Activated CD4-positive, alpha-beta T cell treated with anti-CD3 and anti-CD28 coated beads, Interleukin-2, Interleukin-6, amounts not matched to agents 100 ng/mL and 50 ng/mL, durations not matched to agents 16 hours and 8 hours (primary cell): ENCODE measurements at places on chromosomes 2 and 18.

GRCh38 chr2:109331896-109332848 lies 203.2 kb downstream of the SH3RF3 start:
- DNase-seq = peak; percentile 46

- DNase-seq = no peak
These were observed 2.2 kb downstream of the BOD1L2 start for GRCh38 chr18:57149051-57149450.

GRCh38 chr2:120715941-120716340 lies 19.7 kb upstream of the GLI2 start:
- DNase-seq = no peak

GRCh38 chr2:30869988-30870387 lies 62.7 kb upstream of the CAPN13 start:
- DNase-seq = no peak

DNA sequence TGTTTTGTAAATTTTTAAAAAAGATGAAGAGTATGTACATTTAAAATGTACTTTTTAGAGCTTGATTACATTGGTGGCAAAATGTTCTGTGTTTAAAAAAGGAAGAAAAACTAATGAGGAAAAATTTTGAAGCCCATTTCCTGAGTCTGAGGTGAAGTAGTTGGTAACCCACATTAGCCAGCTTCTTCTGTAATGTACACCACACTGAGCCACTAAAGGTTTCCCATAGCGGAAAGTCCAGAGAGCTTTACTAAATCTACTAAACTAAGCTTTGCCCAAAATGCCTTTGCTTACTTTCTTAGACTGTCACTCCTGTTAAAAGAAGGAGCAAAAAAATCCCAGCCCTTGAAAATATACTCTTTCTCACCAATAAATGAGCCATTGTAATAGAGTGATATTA lies 804.8 kb upstream of the ZEB2 start:
- no peak for DNase-seq

GRCh38 chr2:107068069-107068916 lies 182.3 kb upstream of the ST6GAL2 start:
- DNase-seq = no peak

DNA sequence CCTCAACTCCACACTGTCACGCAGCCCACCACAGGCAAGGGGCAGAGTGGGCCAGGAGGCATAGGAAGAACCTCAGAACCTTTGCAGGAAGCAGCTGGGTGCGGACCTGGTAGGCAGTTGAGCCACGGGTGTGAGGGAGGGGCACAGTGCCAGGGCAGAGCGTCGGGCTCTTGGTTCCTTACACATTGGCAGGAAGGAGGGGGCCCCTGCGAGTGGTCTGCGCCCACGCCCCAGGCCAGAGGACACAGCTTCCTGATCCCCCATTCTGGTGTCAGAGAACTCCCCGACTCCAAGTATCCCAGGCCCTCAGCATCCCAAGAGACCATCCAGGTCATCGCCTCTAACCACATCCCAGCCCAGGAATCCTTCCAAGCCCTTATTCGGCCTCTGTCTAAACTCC lies 61.5 kb downstream of the TNS1 start:
- DNase-seq = no peak

GRCh38 chr2:43302182-43302960 lies 76.0 kb upstream of the ZFP36L2 start:
- no peak for DNase-seq

- DNase-seq = no peak
These were observed 140.2 kb upstream of the ETAA1 start for GRCh38 chr2:67256892-67257291.

DNA sequence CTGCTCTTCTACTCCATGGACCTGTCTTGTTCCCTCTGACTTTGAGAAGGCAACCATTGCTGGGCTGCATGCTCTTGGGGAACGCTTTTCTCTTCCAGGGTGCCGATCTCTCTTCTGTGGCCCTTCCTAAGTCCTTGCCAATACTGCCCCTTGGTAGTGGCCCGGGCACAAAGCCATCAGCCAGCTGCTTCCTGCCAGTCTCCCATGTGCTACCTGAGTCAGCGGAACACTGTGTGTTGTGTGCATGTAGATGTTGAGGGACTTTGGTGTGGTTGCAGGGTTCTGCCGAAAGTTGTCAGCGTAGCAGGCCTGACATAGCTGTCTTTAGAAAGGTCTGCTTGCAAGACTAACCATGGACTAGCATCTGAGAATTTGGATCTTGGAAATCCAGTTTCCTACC lies 35.4 kb downstream of the MGAT5 start:
- peak; percentile 28 for DNase-seq

- DNase-seq = no peak
These were observed 28.2 kb upstream of the IMPA2 start for GRCh38 chr18:11953113-11953512.

DNA sequence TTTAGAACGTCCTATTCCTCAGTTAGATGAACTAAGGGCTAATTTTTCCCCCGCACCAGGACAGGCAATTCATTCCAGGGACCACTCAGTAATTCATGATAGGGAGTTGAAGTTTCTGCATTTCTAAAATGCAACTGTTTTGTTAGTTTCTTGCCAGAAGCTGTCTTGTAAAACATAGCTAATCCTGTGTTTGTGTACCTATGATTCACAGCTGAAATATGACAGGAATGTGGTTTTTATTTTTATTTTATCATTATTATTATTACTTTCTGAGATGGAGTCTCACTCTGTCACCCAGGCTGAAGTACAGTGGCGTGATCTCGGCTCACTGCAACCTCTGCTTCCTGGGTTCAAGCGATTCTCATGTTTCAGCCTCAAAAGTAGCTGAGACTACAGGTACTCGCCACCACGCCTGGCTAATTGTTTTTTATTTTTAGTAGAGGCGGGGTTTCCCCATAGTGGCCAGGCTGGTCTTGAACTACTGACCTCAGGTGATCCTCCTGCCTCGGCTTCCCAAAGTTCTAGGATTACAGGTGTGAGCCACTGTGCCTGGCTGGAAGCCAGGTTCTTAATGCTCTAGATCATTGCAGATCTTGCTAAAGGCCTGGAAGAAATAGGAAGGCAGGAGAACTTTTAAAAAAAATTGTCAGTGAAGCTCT lies 154.8 kb upstream of the FHL2 start:
- DNase-seq = no peak
